ENCODE measurements at places on chromosomes 2 and 18.

DNA sequence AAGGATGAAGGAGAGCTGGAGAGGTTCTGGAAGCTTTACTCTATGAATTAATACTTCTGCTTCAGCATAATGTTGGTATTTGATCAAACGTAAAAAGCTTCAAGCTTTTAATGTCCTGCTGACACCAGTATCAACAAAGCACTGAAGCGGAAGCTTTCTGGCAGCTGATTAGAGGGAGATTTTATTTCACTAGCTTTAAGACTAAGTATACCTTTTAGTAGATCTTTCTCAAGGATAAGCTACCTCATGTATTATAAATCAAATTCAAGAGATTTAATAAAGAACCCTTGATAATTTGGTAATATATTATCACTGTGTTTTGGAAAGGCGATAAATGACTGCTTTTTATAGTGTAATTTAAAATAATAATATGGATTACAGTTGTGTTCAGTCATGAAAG is 128.0 kb upstream of the CD302 start:
- no peak for DNase-seq

DNA sequence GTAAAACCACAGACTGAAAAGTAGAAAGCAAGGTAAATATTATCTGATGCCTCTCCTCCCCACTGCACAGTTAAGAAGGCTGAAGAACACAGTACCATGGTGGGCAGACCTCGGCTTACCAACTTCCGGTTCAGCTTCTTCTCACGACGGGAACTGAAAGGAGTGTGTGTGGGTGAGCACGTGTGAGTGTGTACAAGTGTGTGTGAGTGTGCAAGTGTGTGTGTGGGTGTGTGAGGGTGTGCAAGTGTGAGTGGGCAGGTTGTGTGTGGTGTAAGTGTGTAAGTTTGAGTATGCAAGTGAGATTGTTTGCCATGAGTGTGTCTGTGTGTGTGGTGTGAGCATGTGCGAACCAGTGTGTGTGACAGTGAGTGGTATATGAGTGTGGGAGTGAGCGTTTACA is 103.5 kb downstream of the ADD2 start:
- DNase-seq = no peak

- DNase-seq = no peak
Observed at GRCh38 chr2:178016612-178017011, 56.0 kb downstream of the PDE11A start.

DNA sequence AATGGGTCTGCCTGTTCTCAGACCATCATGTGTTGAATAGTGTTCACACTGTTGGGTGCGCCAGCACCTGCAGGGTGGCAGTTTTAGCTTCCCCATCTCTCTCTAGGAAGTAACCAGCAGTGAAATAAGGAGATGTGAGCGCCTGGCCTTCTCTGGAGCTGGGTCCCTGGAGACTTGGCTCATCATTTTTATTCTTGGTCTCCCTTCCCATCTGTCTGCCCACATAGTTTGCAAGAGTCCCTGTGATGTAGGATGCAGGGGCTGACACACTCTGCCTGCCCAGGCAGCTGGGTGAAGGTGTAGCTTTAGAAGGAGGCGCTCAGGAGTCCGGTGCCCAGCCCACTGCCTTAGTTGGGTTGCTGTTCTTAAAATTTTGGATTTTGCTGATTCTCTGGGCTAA is 172.2 kb downstream of the LDLRAD4 start:
- no peak for DNase-seq

DNA sequence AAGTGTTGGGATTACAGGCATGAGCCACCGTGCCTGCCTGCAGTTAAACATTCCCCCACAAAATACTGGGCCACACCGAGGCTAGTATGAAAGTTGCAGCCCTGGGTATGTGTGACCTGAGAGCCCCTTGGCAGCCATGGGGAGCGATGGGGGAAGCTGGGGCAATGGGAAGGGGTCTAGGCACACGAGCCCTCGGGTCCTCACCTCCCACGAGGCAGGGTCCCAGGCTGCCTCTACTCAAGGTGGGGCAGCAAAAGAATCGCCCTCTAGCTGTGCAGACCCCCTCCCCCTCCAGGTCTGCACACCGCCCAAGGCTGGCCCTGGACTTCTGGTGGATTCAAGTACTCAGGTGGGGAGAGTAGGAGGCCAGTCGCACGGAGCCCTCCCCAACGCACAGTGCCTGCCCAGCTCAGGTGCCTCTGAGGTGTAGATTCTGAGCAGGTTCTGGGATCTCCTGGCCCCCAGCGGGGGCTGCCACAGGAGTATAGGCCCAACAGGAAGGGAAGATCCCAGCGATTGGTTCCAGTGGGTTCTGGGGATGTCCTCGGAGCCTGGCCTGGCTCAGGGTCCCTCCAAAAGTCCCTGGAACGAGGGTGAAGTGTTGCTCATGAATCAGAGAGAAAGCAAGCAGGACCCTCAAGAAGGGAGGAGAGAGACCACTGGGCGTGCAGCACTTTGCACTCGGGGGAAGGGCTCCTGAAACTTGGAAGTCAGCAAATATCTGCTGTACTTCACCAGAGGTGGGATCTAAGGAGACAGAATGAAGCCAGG is 2.6 kb downstream of the GPR35 start:
- DNase-seq = no peak

GRCh38 chr18:59646963-59647307 is 50.3 kb downstream of the CCBE1 start:
- no peak for DNase-seq

DNA sequence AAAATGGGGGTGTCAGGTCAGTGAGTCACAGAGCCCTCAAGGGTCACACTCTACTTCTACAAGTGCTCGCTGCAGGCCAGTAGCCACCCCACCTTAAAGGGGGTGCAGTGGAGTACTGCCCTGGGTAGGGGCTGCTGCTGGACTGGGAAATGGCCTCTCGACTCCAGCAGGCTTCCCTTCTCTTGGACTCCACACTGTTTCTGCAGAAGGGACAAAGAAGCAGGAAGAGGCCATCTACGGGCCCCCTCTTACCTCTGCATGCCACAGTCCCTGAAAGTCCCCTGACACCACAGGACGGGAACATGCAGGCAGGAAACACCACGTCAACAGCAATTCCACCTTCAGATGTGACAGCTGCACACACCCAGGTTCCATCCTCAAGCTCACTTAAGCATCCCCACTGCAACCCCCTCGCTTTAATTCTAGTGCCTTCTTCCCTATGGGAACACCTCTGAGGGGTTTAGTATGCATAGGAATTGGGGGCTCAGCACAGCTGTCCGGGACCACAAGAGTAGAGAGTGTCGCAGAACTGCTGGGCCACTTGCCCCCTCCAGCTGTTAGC is 22.3 kb downstream of the SNED1 start:
- DNase-seq = no peak

GRCh38 chr18:45343365-45343764 is 271.9 kb upstream of the SLC14A2 start:
- no peak for DNase-seq

DNA sequence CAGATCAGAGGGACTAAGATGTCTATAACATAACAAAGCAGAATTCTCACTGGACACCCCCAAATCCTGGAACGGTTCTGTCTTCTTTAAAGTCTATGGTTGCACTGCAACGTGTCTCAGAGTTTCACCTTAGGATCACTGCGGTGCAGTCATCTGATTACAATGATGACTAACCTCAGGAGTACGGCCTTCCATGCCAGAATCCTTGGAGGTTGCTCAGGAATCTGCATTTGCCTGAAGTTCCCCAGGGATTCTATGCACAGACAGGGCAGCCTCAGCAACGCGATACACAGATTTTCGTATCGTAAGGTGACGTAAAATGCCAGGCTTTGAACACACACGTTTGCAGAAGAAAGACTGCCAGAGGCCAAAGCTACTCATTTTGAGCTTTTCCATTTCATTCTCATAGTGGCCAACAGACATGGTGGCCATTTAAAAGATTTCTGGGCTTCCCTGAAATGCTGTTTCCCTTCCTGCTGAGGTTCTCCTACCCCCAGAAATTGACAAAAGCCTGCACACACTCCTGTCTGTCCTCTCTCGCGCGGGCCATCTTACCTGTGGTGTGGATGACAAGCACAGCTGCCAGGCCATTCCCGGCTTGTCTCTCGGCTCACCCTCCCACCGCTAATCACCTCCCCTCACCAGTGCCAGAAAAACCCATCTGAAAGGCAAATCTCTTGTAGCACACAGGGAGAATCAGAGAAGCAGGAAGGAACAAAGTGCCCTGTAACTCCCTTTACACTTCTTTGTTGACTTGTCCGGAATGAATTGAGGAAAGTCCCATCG is 148.8 kb downstream of the ACKR3 start:
- no peak for DNase-seq

DNA sequence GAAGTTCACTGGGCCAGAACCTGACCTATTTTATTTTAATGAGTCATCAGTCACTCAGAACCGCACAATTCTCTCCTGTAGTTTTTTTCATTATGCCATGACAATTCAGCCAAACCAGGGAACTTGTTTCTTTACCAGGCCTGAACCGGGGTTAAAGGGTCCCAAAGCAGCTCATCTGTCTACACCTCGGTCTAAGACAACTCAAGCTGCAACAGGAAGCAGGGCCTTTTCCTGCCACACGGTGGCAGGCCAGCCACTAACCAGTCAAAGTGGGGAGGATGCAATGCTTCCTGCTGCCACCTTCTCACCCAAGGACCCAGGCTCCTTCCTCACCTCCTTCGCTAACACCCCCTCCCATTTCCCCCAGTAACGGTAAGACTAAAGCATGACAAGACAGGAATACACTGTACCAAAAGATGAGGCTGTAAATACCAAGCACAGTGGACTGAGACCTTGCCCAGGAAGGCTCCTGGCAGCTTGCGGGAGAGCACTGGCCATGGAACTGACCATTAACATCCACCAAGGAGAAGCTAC is 56.7 kb upstream of the ACKR3 start:
- no peak for DNase-seq

DNA sequence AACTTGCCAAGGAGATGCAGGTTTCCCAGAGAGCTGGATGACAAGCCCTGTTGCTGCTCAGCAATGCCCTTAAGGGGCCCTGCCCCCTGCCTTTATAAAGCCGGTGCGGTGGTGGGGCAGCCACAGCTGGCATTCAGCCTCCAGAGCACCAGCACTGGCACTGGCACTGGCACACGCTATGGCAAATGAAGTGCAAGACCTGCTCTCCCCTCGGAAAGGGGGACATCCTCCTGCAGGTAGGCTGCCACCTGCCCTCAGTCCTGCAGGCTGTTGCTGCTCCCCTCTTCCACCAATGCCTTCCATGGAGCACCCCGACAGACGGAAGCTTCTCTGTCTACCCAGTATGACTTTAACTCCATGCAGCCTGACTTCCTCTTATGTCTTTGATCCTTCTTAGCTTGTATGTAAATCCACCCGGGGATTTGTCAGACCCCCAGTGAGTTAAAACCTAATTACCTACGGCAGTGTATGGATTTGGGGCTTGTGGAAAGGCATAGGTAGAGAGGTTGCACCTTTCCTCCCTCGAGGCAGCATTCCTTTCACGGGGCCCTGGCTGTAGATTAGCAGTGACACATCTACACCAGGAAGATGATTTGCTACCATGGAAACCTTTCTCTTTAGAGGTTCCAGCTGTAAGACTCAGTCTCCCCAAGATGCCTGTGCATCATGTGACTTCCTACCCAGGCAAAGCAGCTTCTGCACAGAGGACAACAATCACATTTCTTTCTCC is at the start of gene DAPL1:
Gene DAPL1, plus strand, starts transcription at position 123 of the 730 bp plus-strand sequence. Its CDS starts 56 bp downstream, at position 179.
- no peak for DNase-seq

GRCh38 chr18:12769644-12770440 is 67.0 kb downstream of the PSMG2 start:
- DNase-seq = no peak

Measured in renal cortex interstitium (tissue), 15 donors.